Type B pancreatic cell (in vitro differentiated cells): ENCODE measurements at places on chromosomes 3 and 15.

GRCh38 chr15:66112388-66112787 lies 141.2 kb downstream of the MEGF11 start:
- DNase-seq = no peak

- no peak for DNase-seq
Measured at GRCh38 chr15:67550522-67550921, 8.0 kb downstream of the MAP2K5 start.

- no peak for DNase-seq
Measured at GRCh38 chr3:31077021-31077601, 182.7 kb upstream of the GADL1 start.

GRCh38 chr3:14647976-14648955 lies 3.3 kb upstream of the CCDC174 start:
- no peak for DNase-seq

DNA sequence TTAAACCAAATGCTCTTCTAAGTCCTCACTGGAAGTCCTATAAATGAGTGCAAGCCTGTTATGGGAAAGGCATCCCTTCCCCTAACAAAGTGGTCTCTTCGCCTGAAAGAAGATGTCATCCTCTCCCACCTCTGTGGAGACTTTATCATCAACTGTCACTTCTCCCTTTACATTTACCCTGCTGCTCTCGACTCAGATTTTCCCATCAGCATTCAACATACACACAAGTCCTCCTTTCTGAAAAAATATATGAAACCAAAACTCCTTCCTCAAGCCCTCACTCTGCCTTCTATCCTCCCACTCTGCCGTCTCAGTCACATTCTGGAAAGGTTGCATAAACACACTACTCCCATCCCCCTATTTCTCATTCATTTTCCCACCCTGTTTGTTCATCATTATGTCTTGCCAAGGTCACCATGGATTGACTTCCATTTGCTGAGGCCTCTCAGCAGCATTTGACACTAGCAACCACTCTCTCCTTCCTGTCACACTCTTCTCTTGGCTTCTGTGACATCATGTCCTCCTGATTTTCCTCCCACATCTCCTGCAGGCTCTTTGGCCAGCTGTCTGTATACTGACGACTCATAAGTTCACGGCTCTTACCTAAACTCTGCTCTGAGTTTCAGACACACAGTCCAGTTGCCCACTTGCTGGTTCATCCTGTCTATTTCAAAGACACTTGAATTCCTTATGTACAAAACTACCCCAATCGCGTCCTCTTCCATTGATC lies 70.3 kb upstream of the SMAD3 start:
- no peak for DNase-seq

DNA sequence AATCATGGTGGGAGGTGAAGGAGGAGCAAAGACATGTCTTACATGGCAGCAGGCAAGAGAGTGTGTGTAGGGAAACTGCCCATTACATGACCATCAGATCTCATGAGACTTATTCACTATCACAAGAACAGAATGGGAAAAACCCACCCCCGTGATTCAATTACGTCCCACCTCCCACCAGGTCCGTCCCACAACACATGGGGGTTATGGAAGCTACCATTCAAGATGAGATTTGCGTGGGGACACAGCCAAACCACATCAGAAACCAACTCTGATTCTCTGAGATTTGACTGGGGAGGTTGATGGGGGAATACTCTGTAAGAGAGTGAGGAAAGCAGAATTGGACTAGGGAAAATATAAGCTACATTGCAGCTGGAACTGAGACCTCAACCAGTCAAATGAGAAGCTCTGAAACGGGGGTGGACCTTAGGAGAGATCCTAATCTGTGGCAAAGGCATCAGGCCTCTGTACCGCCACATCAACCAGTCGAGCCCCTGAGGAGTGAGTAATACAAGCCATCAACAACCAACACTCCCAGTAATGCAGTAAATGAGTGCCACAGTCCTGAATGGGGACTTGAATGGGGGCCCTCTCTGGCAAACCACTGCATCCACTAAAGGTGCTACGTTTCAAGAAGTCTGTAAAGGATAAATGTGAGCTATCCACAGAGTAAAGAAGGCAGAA lies 207.9 kb upstream of the GADL1 start:
- DNase-seq = no peak

DNA sequence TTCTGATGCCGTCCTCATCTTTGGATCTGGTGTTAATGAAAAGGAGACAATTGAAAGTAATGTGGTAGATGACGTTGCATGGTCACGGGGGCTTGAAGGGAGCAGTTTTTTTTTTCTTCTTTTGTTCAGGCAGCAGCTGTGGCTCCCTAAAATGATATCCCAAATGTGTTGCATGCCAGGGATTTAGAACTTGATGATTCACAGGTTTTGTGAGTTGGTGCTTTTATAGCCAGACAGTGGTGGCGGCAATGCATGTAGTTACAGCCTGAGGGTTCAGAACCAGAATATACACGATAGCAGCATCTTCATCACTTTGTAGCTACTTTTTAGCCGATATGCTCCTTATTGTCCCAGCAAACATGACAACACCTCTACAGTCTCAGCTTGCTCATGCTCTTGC lies 133.4 kb downstream of the CHST2 start:
- no peak for DNase-seq

DNA sequence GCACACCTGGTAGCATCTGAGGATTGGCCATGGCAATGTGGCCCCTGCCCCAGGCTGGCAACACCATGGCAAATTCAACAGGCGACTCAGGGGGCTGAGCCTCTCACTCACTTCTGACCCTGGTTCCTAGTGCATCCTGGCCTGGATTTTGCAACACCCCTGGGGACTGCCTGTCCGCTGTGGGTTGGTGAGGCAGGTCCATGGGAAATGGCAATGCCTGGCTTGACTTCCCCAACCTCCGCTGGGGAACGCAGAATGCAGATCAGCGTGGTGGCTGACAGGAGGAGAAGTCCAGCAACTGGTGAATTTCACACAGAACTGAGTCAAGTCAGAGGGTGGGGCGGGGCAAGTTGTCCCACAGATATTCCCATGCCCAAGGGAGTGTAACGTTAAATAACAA lies 3.9 kb upstream of the PSTPIP1 start:
- DNase-seq = no peak
